ENCODE measurements at places on chromosomes 4 and X.
A peak's percentile ranks its signal among the peaks of the same experiment; 100 is the strongest.

GRCh38 chr4:128721896-128722295 lies 87.6 kb upstream of the JADE1 start:
- DNase-seq: no peak

DNA sequence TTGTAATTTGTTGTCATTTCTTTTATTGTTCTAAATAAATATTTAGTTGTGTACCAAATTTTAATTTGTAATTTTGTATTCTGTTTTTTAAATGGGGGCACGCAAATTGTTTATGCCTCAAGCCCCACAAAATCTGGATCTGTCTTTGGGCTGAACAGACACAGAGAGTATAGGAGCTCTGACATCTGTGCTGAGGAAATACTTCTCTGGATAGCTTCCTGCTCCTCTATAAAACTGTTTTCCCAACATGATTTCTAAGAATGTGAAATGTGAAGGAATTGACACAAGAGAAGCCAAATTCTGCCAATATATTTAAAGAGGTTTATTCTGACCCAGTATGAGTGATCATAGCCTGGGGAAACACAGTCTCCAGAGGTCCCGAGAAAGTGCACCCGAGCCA lies 93.0 kb downstream of the IL13RA2 start:
- DNase-seq: no peak

DNA sequence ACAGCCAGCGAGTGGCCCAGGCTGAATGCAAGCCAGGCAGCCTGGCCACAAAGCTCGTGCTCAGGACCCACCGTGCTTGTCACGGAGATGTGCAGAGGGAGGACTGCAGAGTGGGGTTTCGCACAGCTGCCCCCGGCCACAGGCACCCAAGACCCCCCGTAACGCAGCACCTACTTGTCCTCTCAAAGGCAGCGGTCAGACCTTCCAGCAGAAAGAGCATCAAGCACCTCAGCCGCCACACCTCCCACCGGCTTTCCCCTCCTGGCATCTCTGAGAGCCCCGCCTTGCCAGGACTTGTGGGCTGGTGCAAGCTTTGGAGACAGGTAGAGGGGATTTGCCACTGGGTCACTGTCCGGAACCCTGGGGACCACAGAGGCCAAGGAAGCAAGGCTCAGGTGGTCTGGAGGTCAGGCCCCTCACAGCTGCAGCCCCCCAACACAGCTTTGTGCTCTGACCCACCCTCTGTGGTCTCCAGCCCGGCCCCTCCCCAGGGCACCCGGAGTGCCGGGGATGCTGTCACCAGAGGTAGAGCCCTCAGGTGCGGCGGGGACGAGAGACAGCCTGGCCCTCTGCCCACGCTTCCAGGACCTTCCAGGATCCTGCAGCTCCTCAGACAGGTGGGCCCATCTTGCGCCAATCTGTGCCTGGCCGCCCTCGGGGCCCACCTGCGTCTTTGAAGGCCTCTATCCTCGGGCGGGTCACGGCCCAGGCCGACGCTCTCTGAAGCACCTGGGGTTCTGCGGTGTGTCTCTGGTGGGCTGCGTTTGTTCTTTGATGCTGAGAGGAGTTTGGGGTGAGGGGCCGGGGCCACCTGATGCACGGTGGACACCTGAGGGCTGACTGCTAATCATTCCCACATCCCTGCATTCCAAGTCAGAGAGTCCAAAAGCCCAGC lies 34.4 kb upstream of the HMX1 start:
- DNase-seq: no peak

DNA sequence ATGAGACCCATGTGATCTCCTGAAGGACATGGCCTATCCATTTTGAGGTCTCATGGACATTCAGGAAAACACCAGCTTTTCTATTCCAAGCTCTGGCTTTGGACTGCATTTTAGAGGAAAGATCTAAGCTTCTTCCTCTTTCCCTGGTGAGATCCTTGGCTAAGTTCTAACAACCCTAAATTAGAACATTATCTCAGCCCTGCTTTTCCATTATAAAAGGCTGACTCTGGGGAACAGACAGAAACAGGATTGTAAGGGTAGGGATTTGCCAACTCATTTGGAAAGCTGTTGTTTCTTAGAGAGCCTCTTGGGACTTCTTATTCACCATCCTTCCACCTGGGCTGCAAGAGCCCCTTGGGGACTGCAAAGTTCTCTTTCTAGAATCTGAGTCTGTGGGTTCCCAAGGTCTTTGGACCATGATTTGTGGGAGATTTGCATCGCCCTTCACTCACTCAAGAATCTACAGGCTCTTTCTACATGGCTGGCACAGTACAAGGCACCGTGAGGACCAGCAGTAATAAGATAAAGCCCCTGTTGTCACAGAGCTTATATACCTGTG lies 146.9 kb downstream of the FNIP2 start:
- no peak for DNase-seq

GRCh38 chrX:43753637-43754036 lies 97.5 kb downstream of the MAOA start:
- no peak for DNase-seq

DNA sequence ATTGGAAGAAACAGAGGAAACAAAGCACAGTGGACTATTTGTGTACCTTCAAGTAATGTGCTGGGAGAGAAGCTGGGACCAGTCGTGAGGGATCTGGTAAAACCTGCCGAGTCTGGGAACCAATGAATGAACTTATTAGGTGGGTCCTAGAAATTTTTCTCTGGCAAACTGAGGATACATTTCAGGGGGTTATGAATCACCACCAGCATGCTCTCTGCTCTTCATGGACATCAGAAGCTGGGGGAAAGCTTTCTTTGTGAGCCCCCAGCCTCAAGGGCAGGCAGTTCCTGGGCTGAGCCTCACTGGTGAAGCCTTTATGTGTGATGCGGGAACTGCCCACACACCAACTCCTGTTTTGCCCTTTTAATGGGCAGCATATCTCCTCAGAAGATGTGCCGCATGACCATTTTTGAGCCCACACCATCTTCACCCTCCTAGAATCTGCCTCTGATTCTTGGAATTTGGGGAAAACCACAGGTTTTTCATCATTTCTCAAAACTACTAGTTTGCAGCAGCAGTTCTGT lies 95.4 kb upstream of the ENPP6 start:
- DNase-seq: peak; percentile 50

- DNase-seq: no peak
Measured at GRCh38 chr4:179631321-179631720, 2189.1 kb upstream of the AGA start.

DNA sequence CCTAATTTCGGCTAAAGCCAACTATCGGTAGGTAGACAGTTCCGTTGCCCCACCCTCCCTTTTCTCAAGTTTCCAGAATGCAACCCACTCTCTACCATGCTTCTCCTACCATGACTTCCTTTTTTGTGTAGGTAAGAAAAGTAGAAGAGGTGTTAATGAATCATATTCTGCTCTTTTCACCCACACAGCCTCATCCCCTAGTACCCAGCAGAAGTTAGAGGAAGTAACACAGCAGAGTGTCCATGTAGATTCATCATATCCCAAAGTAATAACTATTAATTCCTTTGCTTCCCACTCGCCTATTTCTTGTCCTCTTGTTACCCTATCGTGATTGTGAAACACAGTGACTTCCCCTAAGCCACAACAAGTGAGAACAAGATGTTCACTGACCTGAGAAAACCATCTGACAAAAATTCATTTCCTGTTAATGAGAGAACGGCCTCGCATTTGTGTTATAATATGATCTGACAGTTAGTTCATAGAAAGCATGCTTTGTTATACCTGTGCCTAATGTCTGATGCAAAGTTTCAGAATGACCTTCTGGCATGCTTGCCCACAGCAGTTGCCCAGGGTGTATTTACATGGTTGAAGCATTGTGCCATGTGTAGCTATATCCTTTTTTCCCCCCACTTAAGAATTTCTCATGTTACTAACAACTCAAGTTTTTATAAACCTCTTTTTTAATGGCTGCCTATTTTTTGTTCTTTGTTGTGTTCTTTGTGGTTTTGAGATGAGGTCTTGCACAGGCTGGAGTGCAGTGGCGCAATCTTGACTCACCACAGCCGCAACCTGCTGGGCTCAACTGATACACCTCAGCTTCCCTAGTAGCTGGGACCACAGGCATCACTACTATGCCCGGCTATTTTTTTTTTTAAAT lies 185.6 kb downstream of the RAP1GDS1 start:
- no peak for DNase-seq

Data from right atrium auricular region (tissue), 2 donors.